Brain pericyte (primary cell): ENCODE measurements at places on chromosomes 2 and 18.

DNA sequence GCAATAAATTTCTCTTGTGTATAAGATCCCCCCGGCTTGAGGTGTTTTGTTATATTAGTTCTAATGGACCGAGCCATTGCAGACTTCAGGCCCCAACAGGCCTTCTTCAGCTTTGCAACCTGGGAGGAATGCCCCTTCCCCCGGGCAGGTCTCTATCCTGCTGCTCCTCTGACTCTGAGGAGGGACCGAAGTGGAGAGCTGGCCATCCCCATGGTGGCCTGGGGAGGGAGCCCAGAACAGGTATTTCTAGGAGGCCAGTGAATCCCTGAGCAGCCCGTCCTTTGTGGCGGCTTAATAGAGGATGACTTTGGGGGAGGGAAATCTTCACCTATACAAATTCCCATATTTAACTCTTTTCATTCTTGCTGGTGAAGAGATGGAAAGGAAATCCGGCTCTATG lies 715.8 kb upstream of the SOX11 start:
- DNase-seq, result no peak

DNA sequence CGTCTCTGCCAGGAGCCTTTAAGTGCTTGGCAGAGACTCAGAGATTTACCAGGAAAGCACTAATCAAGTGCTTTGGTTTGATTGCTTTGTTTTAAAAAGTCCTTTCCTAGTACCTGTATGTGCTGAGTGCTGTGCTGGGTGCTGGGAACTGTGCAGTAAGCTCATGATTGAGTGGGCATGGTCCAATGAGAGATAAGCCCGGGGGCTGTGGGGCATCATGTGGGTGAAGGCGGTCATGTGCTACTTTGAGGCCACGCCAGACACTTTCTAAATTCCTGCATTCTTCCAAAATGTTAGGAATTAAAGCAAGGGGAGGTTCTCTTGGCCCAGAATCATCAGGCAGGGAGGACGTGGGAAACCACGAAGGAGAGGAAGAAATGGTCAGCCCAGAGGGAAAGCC lies 109.0 kb downstream of the ACAA2 start:
- DNase-seq, result no peak

- DNase-seq, result no peak
These were observed 48.3 kb downstream of the ZFP36L2 start for GRCh38 chr2:43178055-43178598.

GRCh38 chr2:124834331-124834730 lies 809.2 kb downstream of the CNTNAP5 start:
- DNase-seq, result no peak

GRCh38 chr2:228768818-228769217 lies 502.3 kb downstream of the PID1 start:
- peak; percentile 37 for DNase-seq

GRCh38 chr18:77645170-77645872 lies 395.7 kb downstream of the GALR1 start:
- DNase-seq, result no peak

DNA sequence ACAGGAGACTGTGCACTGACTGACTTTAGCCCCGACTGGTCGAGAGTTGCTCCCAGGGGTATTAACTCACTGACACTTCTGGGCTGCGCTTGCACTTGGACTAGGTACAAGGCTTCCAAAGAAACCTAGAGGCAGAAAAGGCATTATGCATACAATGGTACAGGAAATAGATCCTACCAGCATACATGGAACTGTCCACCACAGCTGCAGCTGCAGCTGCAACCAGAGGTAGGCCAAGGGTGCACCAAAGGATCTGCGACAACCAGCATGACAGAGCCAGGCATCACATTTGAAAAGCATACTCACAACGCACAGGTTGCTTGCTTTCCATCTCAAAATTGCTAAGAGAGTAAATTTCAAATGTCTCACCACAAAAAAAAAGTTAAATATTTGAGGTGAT lies 22.6 kb upstream of the PGAP1 start:
- DNase-seq, result no peak
